SJSA1 (cell line): ENCODE measurements at places on chromosomes 11 and 22. TPM values are rescaled to one million over a fixed set of nuclear protein-coding genes. Genes with fewer than 3 reads are reported as not detected.
A peak's percentile ranks its signal among the peaks of the same experiment; 100 is the strongest.

DNA sequence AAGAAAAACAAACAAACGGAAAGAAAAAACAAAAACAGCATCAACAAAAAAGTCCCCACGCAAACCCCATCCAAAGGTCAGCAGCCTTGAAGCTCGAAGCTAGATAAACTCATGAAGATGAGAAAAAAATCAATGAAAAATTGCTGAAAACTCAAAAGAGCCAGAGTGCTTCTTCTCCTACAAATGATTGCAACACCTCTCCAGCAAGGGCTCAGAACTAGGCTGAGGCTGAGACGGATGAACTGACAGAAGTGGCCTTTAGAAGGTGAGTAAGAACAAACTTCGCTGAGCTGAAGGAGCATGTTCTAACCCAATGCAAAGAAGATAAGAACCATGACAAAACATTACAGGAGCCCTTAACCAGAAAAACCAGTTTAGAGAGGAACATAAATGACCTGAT, 18.4 kb upstream of the FTH1 start:
- no peaks in the 10 kb centered on the region for H3K4me1 ChIP-seq
- no peaks in the 10 kb centered on the region for H3K27me3 ChIP-seq
- H3K27ac ChIP-seq, result no peak overlapping the region
- DNase-seq, result no peak
- no peaks in the 10 kb centered on the region for H3K36me3 ChIP-seq

DNA sequence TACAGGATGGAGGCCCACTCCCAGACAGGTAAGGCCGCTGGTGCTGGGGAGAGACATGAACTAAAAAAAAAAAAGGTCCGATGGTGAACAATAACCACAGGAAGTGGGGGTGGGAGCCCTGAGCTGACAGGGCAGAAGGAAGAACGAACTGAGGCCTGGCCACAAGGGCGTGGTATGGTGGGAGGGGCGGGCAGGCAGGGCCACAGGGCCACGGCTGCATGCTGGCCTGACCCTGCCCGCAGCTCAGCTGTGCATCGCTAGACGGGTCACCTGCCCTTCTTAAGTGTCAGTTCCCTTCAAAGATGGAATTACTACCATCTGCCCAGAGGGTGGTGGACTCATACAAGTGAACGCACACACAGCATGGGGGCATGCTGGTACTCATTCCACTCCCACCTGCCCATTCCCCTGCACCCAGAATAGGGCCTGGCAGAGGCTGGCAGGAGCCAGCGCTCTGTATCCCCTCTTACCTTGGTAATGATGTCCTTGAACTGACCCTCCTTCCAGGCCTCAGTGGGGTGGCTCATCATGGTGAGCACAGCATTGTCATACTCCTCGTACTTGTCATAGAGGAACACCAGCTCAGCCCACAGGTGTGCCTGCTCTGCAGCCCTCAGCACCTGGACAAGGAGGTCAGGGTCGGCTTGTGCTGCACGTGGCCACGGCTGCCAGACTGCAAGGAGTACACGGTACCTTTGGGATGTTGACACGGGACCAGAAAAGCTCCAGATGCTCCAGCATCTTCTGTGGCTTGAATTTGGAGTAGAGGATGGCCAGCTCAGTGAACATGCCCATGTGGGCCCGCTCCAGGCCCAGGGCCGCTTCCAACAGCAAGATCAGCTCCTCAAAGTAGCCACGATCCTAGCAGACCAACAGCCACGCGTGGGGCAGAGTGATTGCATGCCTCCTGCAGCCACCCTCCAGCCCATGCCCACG, 17.5 kb upstream of the SLC25A1 start:
- H3K4me3 ChIP-seq, result no peak overlapping the region
- H3K27me3 ChIP-seq, result no peaks in the 10 kb centered on the region; the same call in 1 of the 2 replicates
- H3K27ac ChIP-seq, result no peak overlapping the region
- H3K4me1 ChIP-seq, result no peaks in the 10 kb centered on the region

GRCh38 chr11:56273854-56274253, at the start of gene OR5T1:
TSS of gene OR5T1 (plus strand) at chr11:56274154. CDS start at chr11:56275639, 1,485 bp downstream.
- H3K4me3 ChIP-seq, result no peak within 1 kb of the TSS
- H3K27ac ChIP-seq, result no peak within 1 kb of the TSS
- H3K36me3 ChIP-seq, result no peaks in the 10 kb centered on the region
- DNase-seq, result no peak

GRCh38 chr22:38728871-38729796, 23.4 kb downstream of the GTPBP1 start:
- no peaks in the 10 kb centered on the region for H3K4me1 ChIP-seq
- H3K27ac ChIP-seq, result no peak overlapping the region
- no peak overlapping the region for H3K4me3 ChIP-seq
- peaks cover 100% of the 10 kb centered on the region for H3K36me3 ChIP-seq
- no peak for DNase-seq

RNF141 gene
- 19.9 and 23.5 TPM in 2 replicates for total RNA-seq

DCHS1 gene
- 7.8 and 12.0 TPM in 2 replicates for total RNA-seq

- H3K4me3 ChIP-seq, result no peak overlapping the region
- no peak for DNase-seq
- H3K27ac ChIP-seq, result no peak overlapping the region
- H3K4me1 ChIP-seq, result peaks cover 11% of the 10 kb centered on the region; the same call in 1 of the 2 replicates
These were observed 450.0 kb upstream of the CCDC179 start for GRCh38 chr11:23310276-23310675.

DNA sequence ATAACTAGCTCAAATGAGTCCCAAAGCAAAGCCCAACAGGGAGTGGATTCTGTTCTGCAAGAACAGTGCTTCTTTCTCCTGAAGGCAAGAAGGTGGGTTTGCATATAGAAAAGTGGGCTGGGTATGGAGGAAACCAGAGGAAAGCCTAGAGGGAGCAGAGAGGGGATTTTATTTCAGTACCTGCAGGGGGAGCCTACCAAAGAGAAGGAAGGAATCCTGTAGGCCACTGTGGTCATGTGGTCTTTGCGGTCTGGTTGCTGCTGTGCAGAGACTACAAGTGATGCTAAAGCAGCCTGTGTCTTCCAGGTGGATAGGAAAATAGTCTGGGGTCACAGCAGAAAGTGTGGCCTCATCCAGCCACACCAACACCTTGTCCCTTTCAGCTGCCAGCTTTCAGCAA, 33.2 kb upstream of the ZBTB16 start:
- no peak for DNase-seq
- no peak overlapping the region for H3K4me3 ChIP-seq
- no peaks in the 10 kb centered on the region for H3K4me1 ChIP-seq
- no peak overlapping the region for H3K27ac ChIP-seq
- no peaks in the 10 kb centered on the region for H3K27me3 ChIP-seq
- no peaks in the 10 kb centered on the region for H3K36me3 ChIP-seq

DNA sequence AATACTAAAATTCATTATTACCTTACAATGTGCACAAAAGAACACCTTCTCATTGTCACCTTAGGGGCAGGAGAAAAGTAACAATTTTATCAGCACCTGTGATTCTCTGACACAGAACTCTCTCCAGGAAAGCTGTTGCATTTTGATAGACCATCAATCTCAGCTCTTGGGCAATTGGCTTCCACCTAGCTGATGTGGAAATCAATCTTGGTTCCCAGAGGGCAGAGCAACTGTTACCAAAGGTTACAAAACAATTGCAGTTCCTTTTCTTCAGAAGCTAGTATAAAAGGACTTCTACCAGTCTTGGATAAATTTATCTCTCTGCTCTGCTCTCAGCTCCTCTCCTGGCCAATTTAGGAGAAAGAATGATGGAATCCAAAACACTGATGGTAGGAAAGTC, 157.8 kb upstream of the DDI1 start:
- DNase-seq, result no peak
- no peaks in the 10 kb centered on the region for H3K4me1 ChIP-seq
- no peaks in the 10 kb centered on the region for H3K36me3 ChIP-seq
- no peaks in the 10 kb centered on the region for H3K27me3 ChIP-seq

DNA sequence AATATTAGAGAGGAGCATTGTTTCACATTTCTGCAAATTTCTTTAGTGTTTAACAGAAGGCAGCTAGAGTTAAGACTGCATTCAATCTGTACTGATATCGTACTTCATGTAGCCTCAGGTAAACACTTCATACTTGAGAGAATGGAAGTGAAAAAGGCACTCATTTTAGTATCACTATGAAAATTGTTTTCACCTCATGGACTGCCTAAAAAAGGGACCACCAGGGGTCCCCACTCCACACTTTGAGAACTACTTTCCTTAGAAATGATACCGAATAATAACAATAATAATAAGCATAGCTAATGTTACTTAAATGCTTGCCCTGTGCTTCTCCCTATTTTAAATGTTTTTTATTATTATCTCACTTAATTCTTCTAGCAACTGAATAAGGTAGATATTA, 95.1 kb downstream of the BLID start:
- no peak for DNase-seq
- H3K27ac ChIP-seq, result no peak overlapping the region

AKIP1 gene
- total RNA-seq, result 24.8 and 37.9 TPM in 2 replicates

HBE1 gene
- not detected in 2 replicates for total RNA-seq

DNA sequence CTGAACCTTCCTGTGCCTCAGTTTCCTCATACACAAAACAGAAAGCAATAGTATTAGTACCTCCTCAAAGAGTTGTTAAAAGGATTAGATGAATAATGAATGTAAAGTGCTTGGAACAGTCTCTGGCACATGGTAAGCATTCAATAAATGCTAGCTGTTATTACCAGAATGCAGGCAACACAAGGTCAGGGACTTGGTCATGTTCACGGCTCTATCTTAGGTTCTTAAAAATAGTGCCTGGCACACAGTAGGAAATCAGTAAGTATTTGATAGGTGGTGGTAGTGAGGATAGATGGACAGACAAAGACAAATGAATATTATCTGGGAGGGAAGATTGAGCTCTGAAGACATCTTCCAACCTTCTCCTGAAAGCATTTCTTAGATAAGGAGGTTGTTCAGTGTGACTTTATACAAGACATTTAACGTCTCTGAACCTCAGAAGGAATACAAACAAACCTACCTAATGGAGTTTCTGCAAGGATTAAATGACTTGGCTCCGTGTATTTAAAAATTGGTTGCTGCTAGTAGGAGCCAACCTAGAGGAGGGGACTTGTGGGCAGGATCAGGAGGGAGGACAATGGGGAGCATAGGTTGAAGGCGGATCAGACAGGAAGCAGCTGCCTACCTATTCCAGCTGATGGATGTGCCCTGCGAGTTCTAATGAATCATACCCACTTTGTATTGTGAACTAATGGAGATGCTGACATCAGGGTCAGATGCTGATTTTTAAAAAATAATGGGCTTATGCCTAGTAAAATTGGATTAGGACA, 94.1 kb downstream of the DBX1 start:
- H3K36me3 ChIP-seq, result no peaks in the 10 kb centered on the region; the same call in 1 of the 2 replicates
- H3K4me3 ChIP-seq, result no peak overlapping the region
- H3K4me1 ChIP-seq, result peaks cover 5% of the 10 kb centered on the region
- H3K27me3 ChIP-seq, result no peaks in the 10 kb centered on the region
- no peak overlapping the region for H3K27ac ChIP-seq

MAP6 gene
- total RNA-seq, result 0.13 TPM in 1 of 2 replicates, not detected in the other

DNA sequence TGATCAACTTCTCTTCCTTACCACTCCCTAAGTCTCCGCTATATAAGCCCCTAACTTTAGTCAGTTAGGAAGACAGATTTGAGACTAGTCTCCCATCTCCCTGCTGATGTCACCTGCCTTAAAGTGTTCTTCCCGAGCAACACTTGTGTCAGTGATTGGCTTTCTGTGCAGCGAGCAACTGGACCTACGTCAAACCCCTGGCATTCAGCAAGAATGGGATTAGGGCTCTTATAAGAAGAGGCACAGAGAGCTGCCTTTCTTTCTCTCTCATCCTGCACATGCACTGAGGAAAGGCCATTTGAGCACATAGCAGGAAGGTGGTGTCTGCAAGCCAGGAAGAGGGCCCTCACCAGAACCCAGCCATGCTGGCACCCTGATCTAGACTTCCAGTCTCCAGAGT, 116.6 kb upstream of the THY1 start:
- no peaks in the 10 kb centered on the region for H3K36me3 ChIP-seq
- no peak overlapping the region for H3K27ac ChIP-seq
- no peak for DNase-seq
- H3K4me1 ChIP-seq, result no peaks in the 10 kb centered on the region
- no peaks in the 10 kb centered on the region for H3K27me3 ChIP-seq

EXPH5 gene
- 0.05 TPM in 1 of 2 replicates, not detected in the other for total RNA-seq

MMP1 gene
- 0.29 and 1.1 TPM in 2 replicates for total RNA-seq

IGSF9B gene
- 2.5 TPM in 1 of 2 replicates, not detected in the other for total RNA-seq

DNA sequence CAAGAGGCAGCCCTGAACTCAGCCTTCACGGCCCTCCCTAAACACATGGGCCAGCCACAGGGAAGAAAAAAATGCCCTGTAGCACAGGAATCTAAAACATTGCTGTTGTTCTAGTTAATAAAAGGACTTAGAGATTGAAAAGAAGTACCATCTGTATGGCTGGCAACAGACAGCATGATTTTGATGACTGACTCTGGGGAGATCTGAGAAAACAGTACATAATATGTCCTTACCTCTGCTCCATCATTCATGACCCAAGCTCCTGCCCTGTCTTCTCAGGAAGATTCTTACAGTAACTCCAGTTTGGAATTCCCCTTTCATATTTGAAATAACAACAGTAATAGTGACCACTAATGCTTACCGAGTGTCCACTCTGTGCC, 244.2 kb downstream of the ETS1 start:
- no peak overlapping the region for H3K4me3 ChIP-seq
- DNase-seq, result no peak
- peaks cover 27% of the 10 kb centered on the region for H3K4me1 ChIP-seq
- no peaks in the 10 kb centered on the region for H3K36me3 ChIP-seq
- peak overlapping the region; percentile 46 for H3K27ac ChIP-seq

FAM227A gene
- 0.42 TPM in 1 of 2 replicates, not detected in the other for total RNA-seq

POU2AF2 gene
- not detected in 2 replicates for total RNA-seq

DNA sequence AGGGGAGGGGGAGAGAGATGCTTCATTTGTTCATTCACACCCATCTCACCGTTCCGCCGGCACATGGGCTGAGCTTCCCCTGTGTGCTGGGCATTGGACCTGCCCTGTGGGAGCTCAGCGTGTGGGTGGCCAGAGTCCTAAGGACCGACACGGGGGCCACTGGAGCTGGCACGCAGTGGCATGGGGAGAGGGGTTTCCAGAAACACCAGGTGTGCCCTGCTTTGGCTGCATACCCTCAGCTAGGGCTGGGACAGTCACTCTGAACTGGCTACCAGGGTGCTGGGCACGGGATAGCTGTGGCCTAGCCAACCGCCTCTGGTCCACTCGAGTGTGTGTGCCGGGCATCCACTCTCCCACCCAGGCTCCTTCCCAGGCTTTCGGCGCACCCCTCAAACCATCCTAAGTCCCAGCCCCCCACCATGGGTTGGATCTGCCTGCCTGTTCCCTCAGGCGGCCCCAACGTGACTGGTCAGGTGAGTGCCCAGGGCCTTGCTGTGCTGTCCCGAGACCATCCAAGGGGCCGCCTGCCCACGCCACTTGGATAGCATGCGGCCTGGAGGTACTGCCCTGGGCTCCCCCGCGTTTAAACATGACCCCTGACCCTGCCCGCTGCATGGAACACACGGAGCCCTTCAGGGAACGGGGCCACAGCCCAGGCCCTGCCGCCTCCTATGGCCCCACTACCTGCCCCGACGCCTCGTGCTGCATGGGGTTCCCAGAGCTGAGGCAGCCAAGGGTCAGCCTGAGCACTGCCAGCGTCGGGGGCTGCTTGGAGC, 51.6 kb upstream of the LINC01488 start:
- no peak overlapping the region for H3K27ac ChIP-seq
- H3K36me3 ChIP-seq, result no peaks in the 10 kb centered on the region
- H3K4me1 ChIP-seq, result peaks cover 28% of the 10 kb centered on the region
- H3K27me3 ChIP-seq, result no peaks in the 10 kb centered on the region

GRCh38 chr11:97909614-97910399, 1110.9 kb upstream of the CNTN5 start:
- H3K27me3 ChIP-seq, result no peaks in the 10 kb centered on the region
- no peaks in the 10 kb centered on the region for H3K4me1 ChIP-seq
- no peak overlapping the region for H3K4me3 ChIP-seq
- no peak for DNase-seq
- H3K36me3 ChIP-seq, result no peaks in the 10 kb centered on the region
